ENCODE measurements at places on chromosomes 11 and 22. TPM values are rescaled to one million over a fixed set of nuclear protein-coding genes. Genes with fewer than 3 reads are reported as not detected.

DNA sequence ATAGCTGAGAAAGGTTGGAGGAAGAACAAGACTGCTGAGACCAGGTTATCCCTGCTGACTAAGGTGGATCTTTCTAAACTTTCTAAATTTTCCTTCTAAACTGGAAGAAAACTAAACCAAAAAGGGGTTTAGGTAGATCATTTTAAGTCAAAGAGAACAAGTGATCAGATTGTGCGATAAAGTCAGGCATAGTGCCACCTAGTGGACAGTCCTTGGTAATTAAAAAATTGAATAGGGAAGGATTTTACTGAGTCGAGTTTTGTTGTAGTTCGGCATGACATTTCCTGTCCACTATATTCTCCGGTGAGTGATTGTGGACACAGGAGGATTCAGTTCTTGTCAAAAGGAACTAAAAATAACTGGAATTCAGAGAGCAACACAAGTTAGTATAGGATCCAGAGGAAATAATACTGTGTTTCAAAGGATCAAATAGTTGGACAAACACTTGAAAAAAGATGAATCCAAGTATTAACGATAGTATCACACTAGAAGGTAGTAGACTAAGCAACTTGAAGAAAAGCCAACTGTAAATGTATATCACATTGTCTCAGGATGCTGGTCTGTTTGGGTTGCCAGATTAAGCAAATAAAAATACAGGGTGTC lies 1236.4 kb downstream of the FAM181B start:
- DNase-seq, result peak; percentile 7

- no peak for DNase-seq
Observed at GRCh38 chr11:32792948-32793475, 1.4 kb downstream of the CCDC73 start.

OR52I2 gene
- not detected for total RNA-seq

MUC6 gene
- not detected for total RNA-seq

Measured in epithelial cell of proximal tubule (primary cell).